Omental fat pad (tissue), 4 donors: ENCODE measurements at places on chromosomes 16 and 17. TPM values are rescaled to one million over a fixed set of nuclear protein-coding genes. Genes with fewer than 3 reads are reported as not detected.

MC1R gene
- 5.5 TPM for total RNA-seq

NLGN2 gene
- 8.3 TPM for total RNA-seq

TEX19 gene
- not detected for total RNA-seq

ABCC11 gene
- total RNA-seq: 0.24 TPM

PROCA1 gene
- 1.2 TPM for total RNA-seq

TSNAXIP1 gene
- total RNA-seq: 1.6 TPM

PPP1R1B gene
- total RNA-seq: 16.3 TPM

CYGB gene
- 46.2 TPM for total RNA-seq

ACAP1 gene
- 8.7 TPM for total RNA-seq

DNA sequence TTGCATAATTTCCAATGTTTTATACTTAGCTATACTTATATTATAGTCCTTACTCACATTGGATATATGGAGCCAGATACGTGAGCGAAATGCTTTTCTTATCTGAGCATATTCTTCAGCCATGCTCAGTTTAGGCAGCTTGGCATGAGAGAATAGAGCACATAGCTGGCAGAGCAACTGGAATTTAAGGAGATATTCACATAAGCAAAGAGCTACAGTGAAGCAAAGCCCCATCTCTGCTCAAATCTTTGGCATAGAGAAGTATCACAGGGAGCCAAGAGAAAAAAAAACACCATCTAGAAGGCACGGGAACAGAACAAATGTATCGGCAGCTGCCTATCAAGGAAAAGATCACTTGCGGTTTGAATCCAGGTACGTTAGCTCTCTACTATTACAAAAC is 734.2 kb upstream of the KIF2B start:
- no peak for DNase-seq

DNA sequence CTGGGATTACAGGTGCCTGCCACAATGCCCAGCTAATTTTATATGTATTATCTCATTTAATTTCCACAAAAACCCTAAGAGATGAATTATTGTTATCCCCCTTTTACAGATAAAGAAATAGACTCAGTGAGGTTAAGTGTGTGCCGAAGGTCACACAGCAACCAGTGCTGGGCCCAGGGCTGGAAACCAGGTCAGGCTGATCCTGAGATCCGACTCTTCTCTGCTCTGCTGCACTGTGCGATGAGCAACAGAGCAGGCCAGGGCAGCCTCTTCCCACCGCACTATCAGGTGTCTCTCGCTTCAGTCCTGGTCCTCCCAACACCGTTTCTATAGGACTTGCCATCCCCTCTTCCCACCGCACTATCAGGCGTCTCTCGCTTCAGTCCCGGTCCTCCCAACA is 24.8 kb downstream of the GINS3 start:
- no peak for DNase-seq

DNA sequence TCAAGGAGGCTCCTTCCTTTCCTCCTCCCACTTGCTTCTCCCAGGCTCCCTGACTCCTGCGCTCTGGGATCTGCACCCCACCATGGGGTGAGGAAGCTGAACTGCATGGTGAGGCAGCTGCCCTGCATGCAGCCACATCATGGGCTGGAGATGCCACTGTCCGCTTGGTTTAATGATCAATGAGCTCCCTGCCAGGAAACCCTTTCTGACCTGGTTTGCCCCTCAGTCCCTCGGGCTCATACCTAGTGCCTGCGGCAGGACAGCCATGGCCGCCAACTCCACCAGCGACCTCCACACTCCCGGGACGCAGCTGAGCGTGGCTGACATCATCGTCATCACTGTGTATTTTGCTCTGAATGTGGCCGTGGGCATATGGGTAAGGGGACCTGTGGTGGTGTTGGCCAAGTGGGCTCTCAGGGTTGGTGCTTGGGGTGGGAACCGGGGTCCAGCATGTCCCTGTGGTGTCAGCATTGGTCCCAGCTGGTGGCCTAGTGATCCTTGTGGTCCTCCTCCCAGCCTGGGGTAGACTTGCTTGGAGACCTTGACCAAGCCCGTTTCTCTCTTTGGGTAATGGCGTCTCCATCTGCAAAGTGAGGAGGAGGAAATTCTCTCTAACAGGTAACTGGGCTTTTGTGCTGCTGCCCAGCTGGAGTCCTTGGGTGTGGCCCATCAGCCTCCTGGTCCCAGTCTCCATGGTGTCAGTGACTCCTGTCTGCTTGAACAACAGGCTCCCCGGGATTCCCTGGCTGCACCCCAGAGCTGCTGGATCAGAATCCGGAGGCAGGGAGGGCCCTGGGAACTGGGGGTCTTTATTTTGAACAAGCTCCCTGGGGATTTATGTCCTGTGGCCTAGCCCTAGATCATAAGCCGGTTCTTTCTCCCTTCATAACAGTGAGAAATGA is at the start of gene SLC5A10:
Gene SLC5A10 (plus strand): TSS at position 225 of the 902 bp plus-strand sequence. CDS start 41 bp downstream, at position 266.
- DNase-seq: no peak

DNA sequence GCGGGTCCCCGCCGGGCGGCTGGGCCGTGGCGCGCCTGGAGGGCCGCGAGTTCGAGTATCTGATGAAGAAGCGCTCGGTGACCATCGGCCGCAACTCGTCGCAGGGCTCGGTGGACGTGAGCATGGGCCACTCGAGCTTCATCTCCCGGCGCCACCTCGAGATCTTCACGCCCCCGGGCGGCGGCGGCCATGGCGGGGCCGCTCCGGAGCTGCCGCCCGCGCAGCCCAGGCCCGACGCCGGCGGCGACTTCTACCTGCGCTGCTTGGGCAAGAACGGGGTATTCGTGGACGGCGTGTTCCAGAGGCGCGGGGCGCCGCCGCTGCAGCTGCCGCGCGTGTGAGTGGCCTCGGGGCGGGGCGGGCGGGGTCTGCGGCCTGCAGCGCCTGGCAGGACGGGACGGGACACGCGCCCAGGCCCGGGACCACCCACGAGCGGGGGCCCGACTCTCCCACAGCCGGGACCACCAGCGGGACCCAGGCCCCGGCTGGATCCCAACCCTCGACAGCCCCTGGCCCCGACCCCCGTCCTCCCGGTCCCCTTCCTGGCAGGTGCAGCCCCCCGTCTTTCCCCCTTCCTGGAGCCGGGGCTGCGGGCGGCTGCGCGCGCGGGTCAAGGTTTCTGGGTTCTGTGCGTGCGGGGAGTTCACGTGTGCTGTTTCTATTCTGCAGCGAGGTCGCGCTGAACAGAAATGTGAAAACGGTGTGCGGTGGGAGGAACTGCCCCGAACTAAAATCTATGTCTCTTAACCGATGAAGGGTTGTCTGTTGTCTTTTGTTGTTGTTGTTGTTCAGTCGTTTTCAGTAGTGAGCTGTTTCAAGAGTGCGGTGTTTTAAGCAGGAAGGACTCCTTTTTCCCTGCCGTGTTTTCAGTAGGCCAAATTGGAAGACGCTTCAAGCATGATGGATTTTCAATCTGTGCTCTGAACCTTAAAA is 705 bp downstream of the FOXK2 start:
- no peak for DNase-seq

DNA sequence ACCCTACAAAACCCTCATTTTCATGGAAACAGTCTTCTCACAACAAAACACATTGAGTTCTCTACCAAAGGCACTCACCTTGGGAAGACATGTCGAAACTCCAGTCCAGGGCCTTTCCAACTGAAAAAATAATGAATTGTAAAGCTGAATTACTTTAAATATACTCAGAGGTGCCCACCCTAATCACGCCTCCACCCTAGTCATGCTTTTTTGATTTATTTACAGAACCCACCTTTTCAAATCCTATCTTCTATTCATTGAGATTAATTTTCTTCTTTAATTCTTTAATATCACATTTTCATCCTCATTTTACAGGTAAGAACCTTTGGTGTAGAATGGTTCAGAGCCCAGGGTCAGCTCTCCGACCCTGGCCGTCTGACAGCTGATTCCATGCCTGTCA is at the start of gene CPHXL2:
Gene CPHXL2 (minus strand): TSS at position 101 of the 400 bp plus-strand sequence. CDS start 10 bp downstream, at position 91.
- DNase-seq: no peak

DNA sequence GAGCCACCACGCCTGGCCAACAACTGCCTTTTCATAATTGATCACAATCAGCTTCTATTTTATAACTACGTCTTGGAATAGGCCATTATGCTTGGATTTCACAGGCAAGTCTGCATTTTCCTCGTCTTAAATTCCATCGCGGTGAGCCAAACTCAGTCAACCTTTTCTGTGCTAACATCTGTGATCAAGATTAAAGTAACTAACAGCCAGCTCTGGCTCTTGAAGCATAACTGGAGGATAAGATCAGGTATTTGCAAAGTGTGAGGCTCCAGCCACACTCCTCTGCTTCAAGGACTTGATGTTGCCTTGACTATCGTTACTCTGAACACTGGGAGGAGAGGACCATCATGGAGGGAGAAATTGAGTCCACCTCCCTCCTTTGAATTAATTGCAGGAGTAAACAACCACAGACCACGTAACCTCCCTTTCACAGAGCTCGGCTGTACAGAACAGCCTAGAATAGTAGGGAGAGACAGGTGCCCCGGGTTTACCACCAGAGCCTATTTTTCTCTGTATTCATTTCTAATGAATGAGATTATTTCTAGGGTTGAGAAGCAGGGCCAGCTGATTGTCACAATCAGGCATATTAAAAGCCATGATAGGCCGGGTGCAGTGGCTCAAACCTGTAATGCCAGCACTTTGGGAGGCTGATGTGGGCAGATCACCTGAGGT is 143.0 kb downstream of the XYLT1 start:
- no peak for DNase-seq

DNA sequence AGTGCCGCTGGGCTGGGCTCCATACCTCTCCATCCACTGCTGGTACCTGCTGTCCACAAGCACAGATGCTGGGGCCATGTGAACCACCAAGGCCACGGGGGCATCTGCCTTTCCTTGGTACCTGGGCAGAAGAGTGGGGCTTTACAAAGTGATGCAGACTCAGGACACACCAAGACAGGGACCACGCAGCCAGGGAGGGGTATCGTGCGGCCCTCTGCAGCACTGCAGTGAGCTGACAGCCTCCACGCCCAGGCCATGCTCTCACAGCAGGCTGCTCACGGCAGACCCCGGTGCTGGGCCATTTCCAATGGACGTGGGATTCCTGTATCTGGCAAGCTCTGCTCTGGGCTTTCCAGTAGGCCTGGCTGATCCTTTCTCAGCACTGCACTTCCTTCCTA is 14.4 kb downstream of the ELAC2 start:
- DNase-seq: no peak

DNA sequence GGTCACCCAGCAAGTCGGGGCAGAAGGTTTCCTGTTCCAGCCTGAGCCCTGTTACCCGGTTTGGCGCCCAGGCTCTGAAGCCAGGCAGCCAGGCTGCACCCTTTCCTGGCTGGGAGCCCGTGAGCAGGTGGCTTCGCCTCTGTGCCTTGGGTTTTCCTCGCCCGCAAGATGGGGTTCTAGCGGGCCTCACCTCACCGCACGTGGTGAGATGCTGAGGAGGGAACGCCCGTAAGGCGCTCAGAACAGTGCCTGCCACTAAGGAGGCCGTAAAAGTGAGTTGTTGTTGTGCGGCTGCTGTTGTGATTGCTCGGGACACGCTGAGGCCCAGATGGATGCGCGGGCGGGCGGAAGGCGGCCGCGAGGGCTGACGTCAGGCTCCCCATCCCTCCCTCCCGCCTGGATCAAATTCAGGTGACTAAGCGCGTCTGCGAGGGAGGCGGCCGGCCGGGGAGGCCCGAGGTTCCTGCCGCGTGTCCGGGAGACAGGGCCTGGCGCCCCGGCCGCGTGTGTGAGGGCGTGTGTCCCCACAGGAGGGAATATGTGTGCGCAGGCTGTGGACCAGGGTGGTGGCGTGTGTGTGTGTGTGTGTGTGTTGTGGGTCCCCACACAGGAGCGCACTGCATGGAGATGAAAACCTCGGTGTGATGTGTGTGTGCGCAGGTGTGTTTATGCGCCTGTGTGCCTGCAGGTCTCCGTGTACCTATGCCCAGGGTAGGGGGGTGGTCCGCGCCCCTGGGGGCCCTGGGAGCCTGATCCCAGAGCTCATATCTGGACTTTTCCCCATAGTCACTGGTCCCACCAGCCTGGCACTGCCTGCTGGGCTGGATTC is 4.3 kb downstream of the CAMKK1 start:
- DNase-seq: peak; percentile 38

DNA sequence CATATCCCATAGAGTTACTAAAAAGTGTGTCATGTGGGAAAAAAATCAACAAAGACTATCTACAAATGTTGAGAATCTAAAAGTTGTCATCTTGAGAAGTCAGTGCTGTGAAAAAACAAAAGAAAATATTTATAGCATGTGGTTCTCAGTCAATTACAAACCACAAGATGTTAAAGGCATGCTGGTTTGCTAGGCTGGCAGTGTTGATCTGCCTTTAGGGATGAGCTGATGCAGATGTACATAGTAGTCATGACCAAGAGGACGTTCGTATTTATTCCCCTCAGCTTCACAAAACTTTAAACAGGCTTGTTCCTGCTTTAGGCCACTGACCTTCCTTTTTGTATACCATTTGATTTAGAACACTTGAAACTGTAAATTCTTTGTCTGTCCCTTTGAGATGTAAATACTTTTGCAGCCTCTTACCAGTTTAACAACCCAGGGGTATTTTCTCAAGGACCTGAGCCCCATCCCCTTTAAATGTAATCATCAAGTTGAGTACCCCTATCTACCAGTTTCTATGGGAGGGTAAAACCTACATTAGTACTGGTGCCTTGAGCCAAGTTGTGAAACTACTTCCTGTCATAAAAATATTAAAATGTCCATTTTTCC is 446.6 kb downstream of the KCNJ18 start:
- DNase-seq: no peak

DNA sequence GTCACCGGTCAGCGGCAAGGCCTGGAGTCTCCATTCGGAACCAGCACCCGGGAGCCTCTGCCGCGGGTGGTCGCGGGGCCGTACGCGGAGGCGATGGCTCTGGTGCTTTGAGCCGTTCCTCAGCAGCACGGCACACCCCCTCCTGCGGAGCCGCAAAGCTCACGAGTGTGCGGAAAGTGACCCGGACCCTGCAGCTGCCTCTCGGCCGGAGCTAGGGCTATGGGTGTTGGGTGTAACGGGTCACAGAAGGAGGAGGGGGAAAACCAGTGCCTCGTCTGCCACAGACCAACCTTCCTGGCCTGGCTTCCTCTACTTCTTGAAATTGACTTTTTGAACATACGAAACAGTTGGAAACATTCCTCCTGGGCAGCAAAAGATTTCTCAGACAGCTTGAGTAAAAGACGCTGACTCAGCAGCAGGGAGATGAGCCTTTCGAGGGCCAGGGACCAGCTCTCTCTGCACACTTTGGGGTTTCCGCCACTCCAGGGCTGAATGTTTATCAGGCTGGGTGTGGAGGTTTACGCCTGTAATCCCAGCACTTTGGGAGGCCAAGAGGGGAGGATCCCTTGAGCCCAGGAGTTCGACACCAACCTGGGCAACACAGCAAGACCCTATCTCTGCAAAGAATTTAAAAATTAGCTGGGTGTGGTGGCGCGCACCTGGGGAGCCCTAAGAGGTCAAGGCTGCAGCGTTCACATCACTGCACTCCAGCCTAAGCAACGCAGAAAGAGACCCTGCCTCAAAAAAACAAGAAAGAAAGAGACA is 26.4 kb upstream of the PITPNA start:
- no peak for DNase-seq

DNA sequence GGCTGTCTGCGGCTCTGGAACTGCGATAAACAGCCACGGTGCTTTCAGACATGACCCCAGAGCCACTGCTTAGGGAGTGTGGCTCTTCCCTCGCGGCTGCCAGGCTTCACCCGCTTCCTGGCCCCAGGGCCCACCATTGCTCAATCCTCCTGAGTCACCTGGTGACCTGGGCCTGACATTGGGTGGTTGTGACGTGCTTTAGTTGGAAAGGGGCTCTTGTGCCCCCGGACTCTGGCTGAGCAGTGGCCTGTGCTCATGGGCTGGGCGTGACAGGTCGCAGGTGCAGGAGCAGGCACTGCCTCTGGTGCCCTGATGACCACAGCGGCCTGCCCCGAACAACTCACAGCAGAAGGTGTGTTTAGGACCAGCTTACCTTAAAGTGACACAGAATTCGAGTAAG is 8.6 kb upstream of the NUDT16L1 start:
- DNase-seq: no peak
